ENCODE measurements at places on chromosomes 4 and X. TPM values are rescaled to one million over a fixed set of nuclear protein-coding genes. Genes with fewer than 3 reads are reported as not detected.

Gene ASMT
- not detected for total RNA-seq

Gene HGFAC
- total RNA-seq = 0.59 TPM

Gene BMP3
- total RNA-seq = 0.08 TPM

Gene USP17L18
- total RNA-seq = not detected

GRCh38 chr4:169249214-169249973 lies 21.4 kb downstream of the SH3RF1 start:
- no peak overlapping the region for H3K4me3 ChIP-seq
- DNase-seq = no peak
- H3K4me1 ChIP-seq = peaks cover 32% of the 10 kb centered on the region
- H3K27ac ChIP-seq = 0 out of 2 replicates have a peak overlapping the region, but pooled peaks have one; percentile 54
- no peaks in the 10 kb centered on the region for H3K27me3 ChIP-seq
- H3K36me3 ChIP-seq = no peaks in the 10 kb centered on the region

- no peak overlapping the region for H3K27ac ChIP-seq
- no peak for DNase-seq
- no peak overlapping the region for H3K4me3 ChIP-seq
- no peaks in the 10 kb centered on the region for H3K4me1 ChIP-seq
- no peaks in the 10 kb centered on the region for H3K36me3 ChIP-seq
Observed at GRCh38 chr4:85793233-85793585, 318.3 kb downstream of the ARHGAP24 start.

GRCh38 chr4:26080870-26081628 lies 167.0 kb downstream of the SMIM20 start:
- no peaks in the 10 kb centered on the region for H3K36me3 ChIP-seq
- H3K4me3 ChIP-seq = no peak overlapping the region
- DNase-seq = no peak
- no peak overlapping the region for H3K27ac ChIP-seq
- H3K27me3 ChIP-seq = no peaks in the 10 kb centered on the region

GRCh38 chrX:55593756-55594257 lies 29.4 kb upstream of the FOXR2 start:
- no peaks in the 10 kb centered on the region for H3K27me3 ChIP-seq
- DNase-seq = no peak
- H3K36me3 ChIP-seq = no peaks in the 10 kb centered on the region
- H3K4me3 ChIP-seq = no peak overlapping the region

- no peaks in the 10 kb centered on the region for H3K36me3 ChIP-seq
- H3K4me3 ChIP-seq = no peak overlapping the region
- no peaks in the 10 kb centered on the region for H3K4me1 ChIP-seq
- DNase-seq = no peak
Observed at GRCh38 chrX:15404401-15405096, 20.3 kb upstream of the VEGFD start.

GRCh38 chr4:73922766-73923630 lies 53.8 kb downstream of the CXCL1 start:
- no peaks in the 10 kb centered on the region for H3K27me3 ChIP-seq
- H3K4me1 ChIP-seq = peaks cover 4% of the 10 kb centered on the region
- H3K4me3 ChIP-seq = no peak overlapping the region
- peak overlapping the region; percentile 4 for H3K27ac ChIP-seq
- no peak for DNase-seq

DNA sequence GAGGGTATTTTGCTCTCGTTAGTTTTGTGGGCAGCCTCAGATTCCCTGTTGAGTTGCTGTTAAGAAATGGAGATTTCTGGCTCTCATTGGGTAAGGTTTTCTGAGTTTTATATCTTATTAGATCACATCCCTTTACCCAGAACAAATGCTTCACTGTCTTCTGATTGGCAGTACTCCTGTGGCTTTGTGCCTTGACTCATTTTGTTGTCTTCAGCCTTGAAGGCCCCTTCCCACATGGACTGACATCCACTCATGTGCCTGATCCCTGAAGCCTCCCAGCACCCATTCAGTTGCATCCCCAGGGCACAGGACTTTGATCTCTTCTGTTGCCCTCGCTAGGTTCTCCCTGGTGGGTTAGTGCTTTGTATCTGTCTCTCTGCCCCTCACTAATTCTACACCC lies 10.4 kb downstream of the MED28 start:
- DNase-seq = no peak
- no peaks in the 10 kb centered on the region for H3K27me3 ChIP-seq
- peaks cover 18% of the 10 kb centered on the region for H3K36me3 ChIP-seq
- H3K4me1 ChIP-seq = no peaks in the 10 kb centered on the region

GRCh38 chr4:162494935-162495334 lies 331.1 kb upstream of the FSTL5 start:
- H3K27ac ChIP-seq = no peak overlapping the region
- no peaks in the 10 kb centered on the region for H3K36me3 ChIP-seq
- H3K4me3 ChIP-seq = no peak overlapping the region
- DNase-seq = no peak
- no peaks in the 10 kb centered on the region for H3K4me1 ChIP-seq
- H3K27me3 ChIP-seq = no peaks in the 10 kb centered on the region

Measured in Panc1 (cell line).